B cell (primary cell): ENCODE measurements at places on chromosomes 2 and 18. TPM values are rescaled to one million over a fixed set of nuclear protein-coding genes. Genes with fewer than 3 reads are reported as not detected.

Gene CARF
- total RNA-seq, result 27.5 and 28.4 TPM in 2 replicates

Gene CFAP221
- total RNA-seq, result not detected in 2 replicates

Gene SFT2D3
- 13.6 and 14.2 TPM in 2 replicates for total RNA-seq

Gene TGFA
- not detected in 2 replicates for total RNA-seq

Gene DNPEP
- 91.1 and 91.7 TPM in 2 replicates for total RNA-seq

Gene SESTD1
- 66.1 and 71.9 TPM in 2 replicates for total RNA-seq

Gene CFC1
- not detected in 2 replicates for total RNA-seq

Gene PAX8
- 0.64 and 1.2 TPM in 2 replicates for total RNA-seq

Gene C2orf72
- not detected in 2 replicates for total RNA-seq

Gene RGPD4
- not detected in 2 replicates for total RNA-seq

Gene CAVIN2
- total RNA-seq, result not detected in 2 replicates

Gene CGREF1
- not detected in 2 replicates for total RNA-seq

Gene IL1RN
- total RNA-seq, result not detected in 2 replicates

Gene NGEF
- not detected in 2 replicates for total RNA-seq

Gene HOXD11
- total RNA-seq, result not detected in 2 replicates

Gene SERPINB3
- total RNA-seq, result not detected in 2 replicates

Gene CPO
- total RNA-seq, result not detected in 2 replicates

Gene FAM98A
- 29.4 and 32.1 TPM in 2 replicates for total RNA-seq

Gene GATA6
- not detected in 2 replicates for total RNA-seq

Gene NEU2
- total RNA-seq, result not detected in 2 replicates

Gene FOXD4L1
- total RNA-seq, result 0.32 and 0.81 TPM in 2 replicates

Gene TTC39C
- total RNA-seq, result 44.3 and 52.9 TPM in 2 replicates

Gene MARCO
- not detected in 2 replicates for total RNA-seq

Gene NT5DC4
- 2.0 and 10.3 TPM in 2 replicates for total RNA-seq

Gene SLC9A4
- total RNA-seq, result 0.07 and 0.20 TPM in 2 replicates

Gene TANC1
- 0.07 TPM in 1 of 2 replicates, not detected in the other for total RNA-seq
